ENCODE measurements at places on chromosomes 16 and 17. TPM values are rescaled to one million over a fixed set of nuclear protein-coding genes. Genes with fewer than 3 reads are reported as not detected.

- no peak for DNase-seq
- no peaks in the 10 kb centered on the region for H3K36me3 ChIP-seq
- no peak overlapping the region for H3K4me3 ChIP-seq
- H3K27me3 ChIP-seq = no peaks in the 10 kb centered on the region
- H3K4me1 ChIP-seq = peaks cover 15% of the 10 kb centered on the region
- no peak overlapping the region for H3K27ac ChIP-seq
These were observed 217.9 kb upstream of the CIBAR2 start for GRCh38 chr16:85330006-85330693.

DNA sequence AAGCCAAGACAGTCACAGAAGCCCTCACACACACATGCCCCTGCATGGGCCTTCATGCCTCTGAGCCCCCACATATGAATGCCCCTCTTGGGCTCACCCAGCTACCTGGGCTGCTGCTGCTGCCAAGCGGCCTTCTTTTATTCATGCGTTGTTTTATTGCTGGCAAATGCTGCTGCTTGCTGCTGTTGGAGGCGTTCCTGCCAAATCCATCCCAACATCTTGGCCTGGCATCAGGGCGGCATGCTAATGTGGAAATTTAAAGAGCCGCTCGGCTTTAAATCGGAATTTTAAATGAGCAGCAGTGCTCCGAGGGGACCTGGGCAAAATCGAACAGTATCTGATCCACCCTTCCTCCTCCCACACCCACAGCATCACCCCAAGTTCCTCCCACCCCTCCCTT lies 39.0 kb downstream of the NEUROD2 start:
- H3K36me3 ChIP-seq = peaks cover 42% of the 10 kb centered on the region
- DNase-seq = no peak

The CHST6 gene
- 0.09 TPM for total RNA-seq

The CACNB1 gene
- 27.5 TPM for total RNA-seq

GRCh38 chr17:80395402-80396151 lies 19.4 kb upstream of the ENDOV start:
- peaks cover 11% of the 10 kb centered on the region for H3K4me1 ChIP-seq
- peaks cover 52% of the 10 kb centered on the region for H3K36me3 ChIP-seq
- DNase-seq = no peak
- no peaks in the 10 kb centered on the region for H3K27me3 ChIP-seq
- H3K4me3 ChIP-seq = no peak overlapping the region
- H3K27ac ChIP-seq = peak overlapping the region; percentile 42
